ENCODE measurements at places on chromosomes 11 and 22.

- DNase-seq = no peak
Observed at GRCh38 chr11:92410526-92410925, 185.9 kb downstream of the FAT3 start.

DNA sequence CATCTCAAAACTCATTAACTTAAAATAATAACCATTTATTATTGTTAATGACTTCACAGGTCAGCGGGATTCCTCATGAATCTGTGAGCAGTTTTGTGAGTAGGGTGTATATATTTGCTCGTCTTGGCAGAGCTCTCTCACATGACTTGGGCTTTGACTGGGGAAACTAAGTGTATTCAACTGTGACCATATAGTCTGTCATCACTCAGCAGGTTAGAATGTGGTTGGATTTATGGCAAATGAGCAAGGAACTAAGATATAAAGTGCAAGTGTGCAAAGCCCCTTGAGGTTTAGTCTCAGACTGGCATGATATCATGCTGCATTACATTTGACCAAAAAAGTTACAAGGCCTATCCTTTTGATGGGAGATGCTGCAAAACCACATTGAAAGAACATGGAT is 254.8 kb downstream of the CNTN5 start:
- no peak for DNase-seq

DNA sequence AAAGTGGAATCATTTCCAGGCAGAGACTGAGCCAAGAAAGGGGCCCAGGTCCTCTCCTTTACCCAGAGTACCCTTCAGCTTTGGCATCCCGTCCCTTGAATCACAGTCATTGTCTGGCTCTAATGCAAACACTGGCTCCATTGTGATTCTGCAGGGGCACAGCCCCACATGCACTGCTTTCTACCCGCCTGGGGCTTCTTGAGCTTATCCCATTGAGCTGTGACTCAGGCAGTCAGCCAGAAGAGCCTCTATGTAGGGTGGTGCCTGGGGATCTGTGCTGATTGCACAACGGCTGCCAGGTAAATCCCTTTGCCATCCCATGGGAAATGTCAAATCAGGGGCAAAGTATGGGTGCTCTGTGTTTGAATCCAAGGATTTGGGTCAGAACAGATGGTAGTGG is 88.9 kb downstream of the RASSF10 start:
- no peak for DNase-seq

DNA sequence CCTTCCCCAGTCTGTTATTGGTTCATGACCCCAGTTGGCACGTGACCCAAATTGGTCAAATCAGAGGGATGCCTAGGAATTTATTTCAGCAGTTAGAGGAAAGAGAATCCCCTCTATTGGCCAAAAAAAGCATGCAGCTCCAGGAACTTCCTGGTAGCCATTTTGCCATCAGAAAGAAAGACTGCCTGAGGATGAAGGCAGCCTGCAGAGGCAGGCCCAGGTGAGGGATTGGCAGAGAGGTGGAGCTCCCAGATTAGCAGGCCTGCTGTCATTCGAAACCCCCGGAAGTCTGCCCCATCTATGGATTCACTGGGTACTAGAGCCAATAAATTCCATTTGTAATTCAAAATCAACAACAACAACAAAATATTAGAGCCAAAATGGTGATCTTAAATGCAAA is 207.6 kb downstream of the CWF19L2 start:
- no peak for DNase-seq

DNA sequence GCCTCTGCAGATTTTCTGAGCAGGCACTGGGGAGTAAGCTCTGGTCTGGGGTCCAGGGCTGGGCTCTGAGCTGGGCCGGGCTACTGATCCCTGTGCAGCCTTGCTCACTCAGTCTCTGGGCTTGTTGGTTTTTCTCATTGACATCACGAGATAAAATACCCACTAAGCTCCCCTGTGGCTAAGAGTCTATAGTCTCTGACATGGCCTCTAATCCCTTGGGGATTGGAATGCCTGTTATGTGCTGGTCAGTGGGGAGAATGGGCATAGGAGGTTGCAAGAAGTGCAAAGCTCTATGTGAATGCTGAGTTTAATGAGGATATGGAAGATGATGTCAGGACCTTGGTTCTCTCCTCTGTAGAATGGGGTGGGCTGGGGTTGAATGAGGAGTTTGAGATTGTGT is 23.3 kb downstream of the ELF5 start:
- DNase-seq = no peak

DNA sequence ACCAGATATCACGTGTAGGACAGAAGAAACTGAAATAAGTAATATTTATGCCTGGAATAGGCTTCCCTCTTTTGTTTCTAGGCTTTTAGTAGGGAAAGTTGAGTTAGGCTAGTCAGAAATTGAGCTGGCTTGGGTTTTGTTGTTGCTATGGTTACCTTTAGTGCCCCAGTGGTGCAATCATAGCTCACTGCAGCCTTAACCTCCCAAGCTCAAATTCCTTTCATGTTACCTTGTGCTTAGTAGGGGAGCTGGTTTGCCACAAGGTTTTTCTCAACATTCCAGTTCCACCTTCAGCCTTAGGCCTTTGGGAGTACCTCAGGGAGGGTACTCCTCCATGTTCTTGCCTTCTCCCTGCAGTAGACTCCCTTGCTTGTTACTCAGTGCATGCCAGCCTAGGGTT is 69.1 kb upstream of the SUSD2 start:
- no peak for DNase-seq

DNA sequence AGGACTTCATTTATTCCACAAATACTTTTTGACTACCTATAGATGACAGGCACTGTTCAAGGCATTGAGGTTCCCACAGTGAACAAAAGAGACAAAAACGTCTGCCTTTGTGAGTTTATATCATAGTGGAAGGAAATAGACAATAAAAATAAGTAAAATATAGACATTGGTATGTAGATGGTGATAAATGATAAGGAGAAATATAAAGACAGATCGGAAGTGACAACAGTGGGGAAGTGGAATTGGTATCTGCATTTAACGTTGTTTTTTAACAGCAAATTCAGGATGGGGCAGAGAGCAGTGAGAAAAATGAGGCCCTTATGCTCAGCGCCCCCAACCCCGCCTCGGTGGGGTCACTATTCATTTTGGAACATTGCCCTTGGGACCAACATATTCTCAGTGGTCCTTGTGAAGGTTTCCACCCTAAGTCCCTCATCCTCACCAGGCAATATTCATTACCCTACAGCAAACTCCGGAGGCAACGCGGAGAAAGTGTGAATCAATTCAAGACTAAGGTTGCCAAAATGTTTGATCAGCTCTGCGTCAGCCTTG is 627 bp upstream of the PEX26 start:
- DNase-seq = no peak

DNA sequence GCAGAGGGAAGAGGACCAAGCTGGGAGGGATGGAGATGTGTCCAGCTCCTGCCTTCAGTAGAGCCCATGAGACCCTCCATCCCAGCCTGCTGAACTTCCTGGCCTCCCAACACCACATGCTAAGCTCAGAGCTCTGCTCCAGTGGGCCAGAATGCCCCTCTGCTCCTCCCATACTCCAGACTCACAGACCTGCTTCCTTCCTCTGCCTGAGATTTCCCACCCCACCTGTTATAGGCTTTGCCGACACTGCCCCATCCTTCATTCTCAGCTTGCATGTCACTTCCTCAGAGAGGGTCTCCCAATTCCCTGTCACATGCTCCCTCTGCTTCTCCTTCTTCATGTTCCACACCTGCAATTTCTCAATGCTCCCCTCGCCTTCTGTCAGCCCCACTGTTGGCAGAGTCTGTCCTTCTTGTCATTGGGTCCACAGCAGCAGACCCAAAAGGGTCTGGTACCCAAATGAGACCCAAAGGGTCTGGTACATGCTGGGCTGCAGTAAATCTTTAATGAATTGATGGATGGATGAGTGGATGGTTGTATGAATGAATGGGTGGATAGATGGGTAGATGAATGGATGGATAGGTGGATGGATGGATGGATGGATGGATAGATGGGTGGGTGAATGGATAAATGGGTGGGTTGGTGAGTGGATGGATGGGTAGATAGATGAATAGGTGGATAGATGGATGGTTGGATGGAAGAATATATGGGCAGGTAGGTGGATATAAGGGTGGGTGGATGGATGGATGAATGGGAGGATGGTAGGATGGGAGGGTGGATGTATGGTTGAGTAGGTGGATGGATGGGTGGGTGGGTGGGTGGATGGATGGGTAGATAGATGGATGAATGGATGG is 105.3 kb upstream of the FGF3 start:
- DNase-seq = no peak

DNA sequence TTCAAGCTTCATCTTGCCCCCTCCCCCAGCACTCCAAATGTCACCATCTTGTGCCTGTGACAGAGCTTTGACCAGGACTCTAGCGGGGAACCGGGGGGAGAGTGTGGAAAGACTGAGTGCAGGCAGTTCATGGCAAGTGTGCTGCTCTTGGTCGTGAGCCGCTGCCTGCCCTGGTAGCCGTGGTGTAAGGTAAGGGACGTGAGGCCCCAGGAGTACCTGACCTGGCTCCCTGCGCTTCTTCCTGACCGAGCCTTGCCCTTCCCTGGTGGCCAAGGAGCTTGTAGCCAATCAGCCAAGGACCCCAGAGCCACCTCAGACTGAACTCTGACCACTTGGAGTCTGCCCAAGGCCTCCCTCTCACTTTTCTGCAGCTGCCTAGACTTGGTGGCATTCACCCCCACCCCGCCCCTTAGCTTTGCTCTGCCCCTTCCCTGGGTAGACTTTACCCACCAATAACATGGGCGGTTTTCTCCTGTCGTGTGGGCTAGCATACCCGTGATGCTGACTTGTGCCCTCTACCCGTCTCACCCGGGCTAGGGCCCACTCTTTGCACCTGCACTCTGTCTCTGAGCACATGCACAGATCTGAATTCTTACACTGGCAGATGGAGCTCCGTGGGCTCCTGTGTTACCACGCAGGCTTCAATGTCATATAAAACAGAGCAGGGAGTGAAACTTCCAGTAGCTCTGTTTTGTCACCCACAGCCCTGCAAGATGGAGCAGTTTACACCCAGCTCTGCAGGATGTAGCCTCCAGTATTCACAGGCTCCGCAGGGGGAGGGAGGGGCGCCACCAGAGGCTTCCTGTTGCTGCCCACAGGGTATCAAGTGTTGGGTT is 1.5 kb downstream of the DGKZ start:
- peak; percentile 57 for DNase-seq

GRCh38 chr22:44411226-44412135 is 86.6 kb downstream of the RTL6 start:
- DNase-seq = no peak

DNA sequence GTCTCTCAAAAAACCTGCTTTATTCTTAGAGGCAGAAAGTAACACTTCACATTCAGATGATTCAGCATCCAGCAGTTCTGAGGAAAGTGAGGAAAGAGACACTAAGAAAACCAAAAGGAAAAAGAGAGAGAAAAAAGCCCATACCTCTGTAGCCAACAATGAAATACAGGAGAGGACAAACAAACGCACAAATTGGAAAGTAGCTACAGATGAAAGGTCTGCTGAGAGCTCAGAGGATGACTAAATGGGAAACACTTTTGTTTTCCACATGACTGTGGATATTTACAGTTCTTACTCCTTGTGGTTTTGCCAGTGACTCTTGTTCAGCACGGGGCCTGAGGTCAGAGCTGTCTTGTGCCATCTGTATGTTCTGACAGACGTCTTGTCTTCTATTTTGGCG is 3.8 kb downstream of the TIMM8B start:
- no peak for DNase-seq

- no peak for DNase-seq
Observed at GRCh38 chr22:29259253-29259899, 8.4 kb downstream of the RHBDD3 start.

DNA sequence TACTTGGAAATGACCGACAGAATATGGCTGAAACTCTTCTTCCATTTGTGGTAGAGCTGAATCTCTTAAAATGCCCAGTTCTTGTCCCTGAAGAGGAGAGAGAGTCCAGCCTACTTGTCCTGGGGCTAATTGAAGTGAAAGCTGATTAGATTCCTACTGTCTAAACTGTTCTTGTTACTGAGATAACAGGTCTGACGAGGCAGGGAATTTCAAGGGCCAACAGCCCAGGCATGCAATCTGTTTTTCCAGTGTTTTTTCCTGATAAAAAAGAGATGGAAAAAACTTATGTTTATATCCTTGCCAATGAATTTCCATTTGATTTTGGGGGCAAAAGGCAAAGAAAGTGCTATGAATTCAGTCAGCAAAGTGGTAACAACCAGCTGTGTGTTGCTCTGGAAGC is 195.5 kb downstream of the ETS1 start:
- no peak for DNase-seq

GRCh38 chr11:9228091-9228490 is 37.1 kb downstream of the DENND5A start:
- DNase-seq = no peak

DNA sequence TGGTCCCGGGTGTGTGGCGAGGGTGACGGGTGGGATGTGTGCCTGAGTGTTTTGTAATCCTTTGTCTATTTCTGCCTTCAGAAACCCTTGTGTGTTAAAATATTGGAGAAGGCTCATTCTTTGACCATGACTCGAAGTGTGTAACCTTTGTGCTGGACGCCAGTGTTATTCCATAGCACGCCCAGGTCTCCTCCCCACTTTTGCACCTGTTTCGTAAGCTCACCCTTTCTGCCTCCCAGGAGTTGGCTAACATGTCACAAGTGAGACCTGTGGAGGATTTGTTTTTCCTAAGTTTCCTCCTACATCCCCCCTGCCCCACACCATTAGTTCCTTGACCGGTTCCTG is 382 bp downstream of the C11orf54 start:
- DNase-seq = no peak

DNA sequence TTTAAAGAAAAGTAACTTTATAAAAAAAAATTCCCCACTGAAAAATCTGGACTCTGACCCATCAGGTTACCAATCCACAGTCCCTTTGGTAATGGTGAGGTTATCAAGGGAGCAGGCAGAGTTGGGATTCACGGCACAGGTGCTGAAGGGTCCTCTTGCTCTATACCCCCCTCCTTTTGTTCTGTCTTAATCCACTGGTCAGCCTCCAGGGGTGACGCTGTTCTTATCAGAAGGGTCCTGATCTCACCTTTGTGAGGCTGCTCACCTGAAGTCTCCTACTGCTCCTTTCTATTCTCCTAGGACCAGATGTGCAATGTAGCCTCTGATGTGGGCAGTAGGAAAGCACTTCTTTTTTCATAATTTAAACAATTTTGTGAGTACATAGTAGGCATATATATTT is 80.6 kb upstream of the E2F8 start:
- no peak for DNase-seq

- no peak for DNase-seq
Observed at GRCh38 chr11:118109231-118109630, 22.5 kb upstream of the SMIM35 start.

DNA sequence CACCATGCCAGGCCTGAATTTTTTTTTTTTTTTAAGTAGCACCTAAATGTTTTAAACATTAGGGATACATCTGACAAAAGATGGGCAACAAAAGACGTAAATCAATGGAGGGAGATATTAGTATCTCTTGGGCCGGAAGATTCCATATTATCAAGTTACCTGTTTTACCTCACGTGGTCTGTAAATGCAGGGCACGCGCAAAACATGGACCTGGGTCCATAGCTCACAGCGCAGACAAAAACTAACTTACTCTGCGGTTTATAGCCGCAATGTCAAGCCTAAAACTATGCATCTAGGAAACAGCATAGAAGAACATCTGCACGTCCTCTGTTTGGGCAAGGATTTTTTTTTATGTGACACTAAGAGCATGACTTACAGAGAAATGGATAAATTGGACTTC is 31.5 kb upstream of the PANX2 start:
- no peak for DNase-seq
